ENCODE measurements at places on chromosomes 3 and 15.
A peak's percentile ranks its signal among the peaks of the same experiment; 100 is the strongest.

- no peak overlapping the region for H3K4me3 ChIP-seq
- peaks cover 12% of the 10 kb centered on the region for H3K4me1 ChIP-seq
- H3K27me3 ChIP-seq: peaks cover 29% of the 10 kb centered on the region
- DNase-seq: no peak
- no peaks in the 10 kb centered on the region for H3K36me3 ChIP-seq
- H3K27ac ChIP-seq: no peak overlapping the region
Observed at GRCh38 chr3:170414202-170414663, 4.4 kb upstream of the CLDN11 start.

DNA sequence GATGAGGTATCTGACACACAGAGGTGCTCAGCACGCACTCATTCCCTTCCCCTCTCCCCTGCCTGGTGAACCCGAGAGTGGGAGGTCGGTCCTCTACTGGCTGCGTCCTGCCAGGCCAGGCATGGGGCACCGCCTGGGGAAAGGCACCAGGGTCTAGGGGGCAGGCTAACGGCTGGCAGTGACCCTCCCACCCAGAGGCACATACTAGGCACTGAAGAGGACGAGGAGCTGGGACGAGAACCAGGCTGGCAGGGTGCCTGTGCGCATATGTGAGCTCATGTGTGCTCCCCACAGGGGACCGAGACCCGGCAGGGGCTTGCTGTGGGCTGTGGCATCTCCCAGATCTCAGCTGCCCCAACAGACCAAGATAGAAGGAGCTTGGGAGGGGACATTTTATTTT is 86.7 kb downstream of the IQSEC1 start:
- peaks cover 72% of the 10 kb centered on the region for H3K4me1 ChIP-seq
- peak overlapping the region; percentile 89 for H3K27ac ChIP-seq
- H3K36me3 ChIP-seq: peaks cover 8% of the 10 kb centered on the region
- DNase-seq: no peak

DNA sequence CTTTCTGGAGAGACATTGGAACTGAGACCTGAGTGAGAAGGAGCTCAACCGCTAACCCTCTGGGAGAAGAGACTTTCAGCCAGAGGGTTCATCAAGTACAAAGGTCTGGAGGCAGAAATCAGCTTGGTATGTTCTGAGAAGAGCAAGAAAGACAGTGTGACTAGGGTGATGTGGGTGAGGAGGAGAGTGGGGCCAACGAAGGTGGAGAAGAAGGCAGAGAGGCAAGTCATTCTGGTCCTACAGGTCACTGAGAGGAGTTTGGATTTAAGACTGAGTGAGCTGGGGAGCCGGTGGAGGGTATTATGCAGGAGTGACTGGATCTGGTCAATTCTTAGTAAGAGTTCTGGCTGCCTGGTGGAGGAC is 12.2 kb downstream of the XIRP1 start:
- H3K36me3 ChIP-seq: no peaks in the 10 kb centered on the region
- H3K27me3 ChIP-seq: no peaks in the 10 kb centered on the region
- peak overlapping the region; percentile 74 for H3K27ac ChIP-seq
- DNase-seq: no peak

DNA sequence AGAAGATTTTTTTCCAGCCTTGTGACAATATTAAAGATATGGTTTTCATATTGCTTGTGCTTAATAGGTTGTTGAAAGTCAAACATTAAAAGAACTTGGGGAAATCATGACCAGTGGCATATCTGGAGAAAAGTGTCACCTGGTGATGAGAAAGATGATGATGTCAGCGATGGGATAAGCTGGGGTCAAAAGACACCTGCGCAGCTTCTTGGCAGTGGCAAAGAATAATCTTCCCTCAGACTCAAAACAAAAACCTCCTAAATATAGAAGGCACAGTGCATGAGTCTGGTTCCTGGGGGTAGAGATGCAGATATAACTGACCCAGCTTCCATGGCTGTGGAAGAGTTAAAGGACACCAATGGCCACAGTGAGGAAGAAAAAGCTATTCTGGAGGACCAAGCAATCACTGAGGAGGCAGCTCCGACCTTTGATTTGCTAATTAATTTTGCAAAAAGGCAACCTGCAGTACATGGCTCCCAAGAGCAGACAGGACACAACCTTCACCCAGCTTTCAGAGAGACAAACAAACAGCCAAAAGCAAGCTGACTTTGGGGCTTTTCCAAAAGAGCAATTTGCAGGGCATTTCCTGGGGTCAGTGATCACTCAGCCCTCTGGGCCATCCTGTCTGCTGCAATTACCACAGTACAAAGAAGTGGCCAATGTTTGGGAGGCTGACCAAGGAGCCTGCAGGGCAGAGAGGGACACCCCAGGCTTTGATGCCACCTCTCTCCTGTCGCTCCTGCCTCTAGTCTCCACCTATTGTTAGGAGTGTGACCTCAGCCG is 17.6 kb upstream of the SEMA5B start:
- no peaks in the 10 kb centered on the region for H3K4me1 ChIP-seq
- no peak overlapping the region for H3K4me3 ChIP-seq

DNA sequence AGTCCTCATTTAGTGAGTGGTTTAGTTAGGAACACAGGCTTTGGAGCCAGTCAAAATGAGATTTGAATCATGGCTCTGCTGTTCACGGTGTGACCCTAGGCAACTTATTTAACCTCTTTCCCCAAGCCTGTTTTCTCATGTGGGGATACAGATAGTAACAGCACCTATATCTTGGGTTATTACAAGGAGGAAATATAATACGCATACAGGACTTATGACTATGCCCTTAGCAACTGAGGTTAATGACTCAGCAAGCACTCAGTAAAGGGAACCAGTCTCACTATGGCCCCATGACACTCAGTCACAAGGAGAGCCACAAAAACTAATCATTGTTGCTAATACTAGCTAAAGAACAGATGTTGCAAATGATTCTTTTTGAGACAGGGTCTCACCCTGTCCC is 45.9 kb downstream of the SUMF1 start:
- no peaks in the 10 kb centered on the region for H3K27me3 ChIP-seq
- H3K36me3 ChIP-seq: peaks cover 31% of the 10 kb centered on the region
- no peak for DNase-seq
- peak overlapping the region; percentile 31 for H3K27ac ChIP-seq
- no peak overlapping the region for H3K4me3 ChIP-seq

DNA sequence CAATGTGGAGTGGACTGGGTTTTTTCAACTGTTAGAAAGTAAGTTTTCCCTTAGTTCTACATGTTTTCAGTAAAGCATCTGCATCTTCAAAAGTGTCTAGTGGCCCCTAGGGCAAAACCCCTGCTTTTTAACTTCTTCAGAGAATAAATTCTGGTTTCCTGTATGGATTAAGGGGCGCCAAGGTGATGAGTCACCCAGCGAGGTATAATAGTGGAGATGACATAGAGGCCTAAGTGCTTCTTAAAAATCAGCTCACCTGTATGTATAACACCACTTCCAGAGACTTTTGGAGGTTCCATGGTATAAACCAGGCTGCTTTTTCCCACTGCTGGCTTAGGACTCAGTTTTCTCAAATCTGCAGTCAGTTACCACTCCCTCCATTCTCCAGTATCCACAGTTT is 68.9 kb downstream of the SYN2 start:
- H3K27ac ChIP-seq: no peak overlapping the region
- H3K4me1 ChIP-seq: no peaks in the 10 kb centered on the region
- H3K27me3 ChIP-seq: peaks cover 8% of the 10 kb centered on the region
- no peak for DNase-seq

- DNase-seq: no peak
- peak overlapping the region; percentile 37 for H3K27ac ChIP-seq
Observed at GRCh38 chr3:177220136-177220974, 23.1 kb upstream of the TBL1XR1 start.

DNA sequence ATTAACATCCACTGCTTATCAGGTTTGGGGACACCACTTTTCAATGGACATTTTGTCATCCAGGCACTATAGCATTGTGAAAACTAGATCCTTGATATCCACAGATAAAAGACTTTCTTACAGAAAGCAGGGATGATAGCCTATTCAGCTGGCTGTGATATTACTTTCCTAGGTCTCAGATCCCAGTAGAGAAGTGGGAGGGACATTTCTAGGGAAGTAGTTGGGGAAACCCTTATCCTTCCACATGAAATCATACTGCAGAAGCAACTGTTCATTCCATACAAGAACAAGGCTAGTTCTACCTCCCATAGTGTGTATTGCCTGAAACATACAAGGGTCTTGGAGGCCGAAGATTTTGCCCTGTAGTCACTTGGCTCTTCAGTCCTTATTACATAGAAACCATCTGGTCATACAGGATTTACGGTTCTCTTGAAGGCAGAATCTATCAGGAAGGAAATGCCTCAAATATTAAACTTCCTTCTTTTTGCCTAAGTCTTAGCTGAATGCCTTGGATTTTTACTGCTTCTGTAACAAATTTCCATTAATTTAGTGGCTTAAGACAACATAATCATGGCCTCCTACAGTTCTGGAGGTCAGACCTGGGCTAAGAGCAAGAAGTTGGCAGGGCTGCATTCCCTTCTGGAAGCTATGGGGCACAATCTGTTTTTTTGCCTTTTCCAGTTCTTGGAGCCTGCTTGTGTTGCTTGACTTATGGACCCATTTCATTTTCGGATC is 119.4 kb downstream of the ECT2 start:
- H3K27ac ChIP-seq: no peak overlapping the region
- no peak overlapping the region for H3K4me3 ChIP-seq
- H3K36me3 ChIP-seq: no peaks in the 10 kb centered on the region
- H3K4me1 ChIP-seq: no peaks in the 10 kb centered on the region
- no peak for DNase-seq
- no peaks in the 10 kb centered on the region for H3K27me3 ChIP-seq

- no peak for DNase-seq
- H3K4me1 ChIP-seq: peaks cover 12% of the 10 kb centered on the region
- H3K4me3 ChIP-seq: no peak overlapping the region
- H3K27me3 ChIP-seq: peaks cover 5% of the 10 kb centered on the region
- H3K27ac ChIP-seq: no peak overlapping the region
Observed at GRCh38 chr3:40557575-40558161, 32.9 kb downstream of the ZNF621 start.

DNA sequence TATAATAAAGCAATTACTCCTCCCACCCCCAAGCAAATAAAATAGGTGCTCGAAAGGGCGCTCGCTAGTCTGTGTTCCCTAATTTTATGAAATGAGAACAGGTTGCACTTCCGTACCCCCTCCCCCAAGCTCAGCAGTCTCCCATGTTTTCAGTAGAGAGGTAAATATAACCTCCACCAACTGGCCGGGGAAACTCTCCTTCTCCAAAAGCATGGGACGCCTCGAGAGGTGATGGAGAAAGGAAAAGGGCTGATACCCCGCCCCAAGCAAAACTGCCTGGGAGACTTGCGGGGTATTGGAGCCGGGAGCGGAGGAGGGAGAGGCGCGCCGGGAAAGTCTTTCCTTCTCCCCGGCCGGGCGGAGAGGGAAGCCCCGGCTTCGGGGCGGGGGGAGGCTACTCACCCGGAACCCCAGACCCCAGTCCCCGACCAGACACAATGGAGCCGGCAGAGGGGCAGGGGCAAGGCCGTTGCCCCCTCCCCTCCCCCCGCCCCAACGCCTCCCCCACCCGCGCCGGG is 605 bp downstream of the DCUN1D1 start:
- peak overlapping the region; percentile 96 for H3K4me3 ChIP-seq
- peaks cover 29% of the 10 kb centered on the region for H3K4me1 ChIP-seq
- no peak for DNase-seq
- no peaks in the 10 kb centered on the region for H3K27me3 ChIP-seq
- H3K27ac ChIP-seq: peak overlapping the region; percentile 95
- no peaks in the 10 kb centered on the region for H3K36me3 ChIP-seq

- H3K4me3 ChIP-seq: no peak overlapping the region
- no peak for DNase-seq
- no peaks in the 10 kb centered on the region for H3K36me3 ChIP-seq
- no peaks in the 10 kb centered on the region for H3K27me3 ChIP-seq
- H3K4me1 ChIP-seq: no peaks in the 10 kb centered on the region
Observed at GRCh38 chr3:144775551-144775950, 803.9 kb downstream of the DIPK2A start.

DNA sequence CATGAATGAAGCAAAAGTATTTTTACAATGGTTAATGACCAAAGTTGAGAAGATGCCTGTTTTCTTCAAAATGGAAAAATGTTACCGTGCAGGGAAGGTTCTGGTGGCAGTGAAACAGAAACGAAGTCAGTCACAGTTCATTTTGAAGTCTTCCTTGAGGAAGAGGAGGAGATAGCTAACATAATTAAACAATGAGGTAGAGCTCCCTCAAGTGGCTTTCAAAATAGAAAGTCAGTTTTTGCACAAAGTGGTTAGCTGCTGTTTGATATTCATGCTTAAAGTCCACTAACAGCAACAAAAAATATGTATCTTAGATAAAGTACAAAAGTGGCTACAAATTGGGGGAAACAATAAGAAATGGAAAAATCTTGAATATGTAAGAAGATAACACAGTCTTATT is 87.3 kb downstream of the TFG start:
- H3K4me3 ChIP-seq: no peak overlapping the region
- DNase-seq: no peak
- H3K36me3 ChIP-seq: no peaks in the 10 kb centered on the region
- no peaks in the 10 kb centered on the region for H3K27me3 ChIP-seq
- H3K27ac ChIP-seq: no peak overlapping the region
- no peaks in the 10 kb centered on the region for H3K4me1 ChIP-seq

- peaks cover 68% of the 10 kb centered on the region for H3K4me1 ChIP-seq
- no peak for DNase-seq
- H3K27me3 ChIP-seq: no peaks in the 10 kb centered on the region
- no peak overlapping the region for H3K27ac ChIP-seq
- no peak overlapping the region for H3K4me3 ChIP-seq
Observed at GRCh38 chr3:188274249-188274915, 120.4 kb downstream of the LPP start.

GRCh38 chr3:135440233-135440632 is 525.3 kb upstream of the PPP2R3A start:
- no peaks in the 10 kb centered on the region for H3K4me1 ChIP-seq
- no peak overlapping the region for H3K4me3 ChIP-seq
- H3K27ac ChIP-seq: no peak overlapping the region
- no peaks in the 10 kb centered on the region for H3K27me3 ChIP-seq
- no peaks in the 10 kb centered on the region for H3K36me3 ChIP-seq
- no peak for DNase-seq

DNA sequence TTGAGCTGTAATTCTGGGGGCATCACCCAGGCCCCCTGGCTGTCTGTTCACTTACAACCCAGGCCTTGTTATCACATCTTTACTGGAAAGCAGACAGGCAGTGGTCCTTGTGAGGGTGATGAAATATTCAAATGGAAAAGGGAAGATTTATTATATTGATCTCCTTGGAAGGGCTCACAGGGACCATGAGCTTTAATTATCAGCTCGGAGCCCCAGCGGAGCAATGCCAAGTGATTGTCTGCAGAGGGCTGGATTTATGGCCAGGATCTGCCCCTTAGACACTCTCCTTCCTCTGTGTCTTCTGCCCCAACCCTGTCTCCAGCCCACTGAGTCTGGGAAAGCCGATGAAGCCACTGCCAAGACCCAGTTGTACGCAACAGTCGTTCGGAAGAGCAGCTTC is 31.9 kb downstream of the CCDC33 start:
- no peak overlapping the region for H3K27ac ChIP-seq
- no peak for DNase-seq
- H3K36me3 ChIP-seq: no peaks in the 10 kb centered on the region
- H3K27me3 ChIP-seq: peaks cover 49% of the 10 kb centered on the region

DNA sequence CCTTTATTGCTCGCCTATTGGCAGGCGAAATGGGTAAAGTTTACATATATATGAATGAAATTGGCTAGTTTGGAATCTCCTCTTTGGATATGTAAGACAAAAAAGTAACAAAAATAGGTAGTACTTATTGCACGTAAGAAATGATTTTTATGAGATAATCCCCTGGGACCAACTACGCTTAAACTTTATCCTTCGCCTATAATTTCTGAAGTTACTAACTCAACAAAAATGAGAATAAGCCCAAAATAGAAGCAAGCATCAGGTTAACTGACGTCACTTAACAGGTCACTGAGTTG is 438 bp upstream of the SLC49A4 start:
- H3K27me3 ChIP-seq: no peaks in the 10 kb centered on the region
- peak overlapping the region; percentile 97 for H3K4me3 ChIP-seq
- no peaks in the 10 kb centered on the region for H3K36me3 ChIP-seq
- peaks cover 20% of the 10 kb centered on the region for H3K4me1 ChIP-seq

Data from stimulated activated naive B cell treated with anti-CD40 and anti-IgM and Interleukin-4, amounts not matched to agents 10 μg/mL and 1 μg/mL and 100 μg/mL, for 72 hours (primary cell).